ENCODE measurements at places on chromosomes 5 and 9. TPM values are rescaled to one million over a fixed set of nuclear protein-coding genes. Genes with fewer than 3 reads are reported as not detected.

DNA sequence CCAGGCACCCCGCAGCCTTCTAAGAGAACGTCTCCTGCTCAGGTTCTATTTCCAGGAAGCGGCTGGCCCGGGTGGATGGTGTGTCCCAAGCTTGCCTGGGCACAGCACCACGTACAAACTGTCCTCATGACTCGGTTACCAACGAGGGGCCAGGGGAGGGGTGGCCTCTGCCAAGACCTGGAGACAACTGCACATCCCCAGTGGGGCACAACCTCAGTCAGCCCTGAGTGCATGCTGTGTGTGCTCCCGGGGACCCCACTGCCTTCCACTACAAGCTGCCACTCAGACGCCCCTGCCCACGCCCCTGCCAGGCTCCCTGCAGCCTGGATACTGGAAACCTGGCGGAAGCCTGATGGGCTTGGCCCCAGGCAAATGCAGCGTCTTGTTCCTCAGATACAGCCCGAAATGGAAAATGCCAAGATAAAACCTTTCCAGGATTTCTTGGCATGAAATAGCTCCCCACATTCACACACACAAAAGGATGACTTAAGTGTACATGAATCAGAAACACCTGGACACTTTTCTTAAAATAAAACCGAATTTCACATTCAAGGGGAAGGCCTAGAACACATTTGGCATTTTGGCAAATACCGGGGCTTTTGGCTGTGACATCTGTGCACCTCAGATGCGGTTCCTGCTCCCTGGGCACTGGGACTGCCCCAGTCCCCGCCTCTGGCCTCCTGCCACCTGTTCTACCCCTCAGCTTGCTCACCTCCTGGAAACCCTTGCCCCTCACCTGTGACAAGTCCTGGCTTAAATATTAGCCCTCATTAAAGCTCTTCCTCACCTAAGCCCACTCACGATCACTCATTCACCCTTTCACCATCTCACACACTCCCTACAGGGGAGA lies 62.5 kb downstream of the COL23A1 start:
- H3K36me3 ChIP-seq: no peaks in the 10 kb centered on the region
- no peak for DNase-seq
- no peak overlapping the region for H3K27ac ChIP-seq

The LCN1 gene
- not detected for total RNA-seq

GRCh38 chr9:26112724-26113123 lies 434.5 kb upstream of the TUSC1 start:
- H3K36me3 ChIP-seq: no peaks in the 10 kb centered on the region
- no peak overlapping the region for H3K27ac ChIP-seq
- H3K4me3 ChIP-seq: no peak overlapping the region
- H3K27me3 ChIP-seq: no peaks in the 10 kb centered on the region

DNA sequence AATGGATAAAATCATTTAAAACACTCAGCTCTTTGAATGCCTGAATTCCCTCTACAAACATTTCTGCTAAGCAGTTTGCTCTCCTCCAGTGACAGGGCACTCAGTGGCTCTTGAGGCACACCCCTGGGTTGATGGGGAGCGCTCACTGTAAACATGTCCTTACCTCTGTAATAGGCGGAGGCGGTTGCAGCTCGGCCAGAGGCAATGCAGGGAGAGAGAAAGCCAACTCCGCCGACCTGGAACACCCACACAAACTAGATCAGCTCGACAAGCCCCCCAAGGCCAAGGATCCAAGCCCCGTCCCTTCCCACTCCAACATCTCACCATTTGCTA lies 329 bp downstream of the CDC23 start:
- peak overlapping the region; percentile 83 for H3K27ac ChIP-seq
- H3K4me3 ChIP-seq: peak overlapping the region; percentile 97
- H3K27me3 ChIP-seq: no peaks in the 10 kb centered on the region
- peaks cover 12% of the 10 kb centered on the region for H3K4me1 ChIP-seq
- no peak for DNase-seq
- peaks cover 9% of the 10 kb centered on the region for H3K36me3 ChIP-seq

The C9orf50 gene
- not detected for total RNA-seq

The SLIT3 gene
- not detected for total RNA-seq

DNA sequence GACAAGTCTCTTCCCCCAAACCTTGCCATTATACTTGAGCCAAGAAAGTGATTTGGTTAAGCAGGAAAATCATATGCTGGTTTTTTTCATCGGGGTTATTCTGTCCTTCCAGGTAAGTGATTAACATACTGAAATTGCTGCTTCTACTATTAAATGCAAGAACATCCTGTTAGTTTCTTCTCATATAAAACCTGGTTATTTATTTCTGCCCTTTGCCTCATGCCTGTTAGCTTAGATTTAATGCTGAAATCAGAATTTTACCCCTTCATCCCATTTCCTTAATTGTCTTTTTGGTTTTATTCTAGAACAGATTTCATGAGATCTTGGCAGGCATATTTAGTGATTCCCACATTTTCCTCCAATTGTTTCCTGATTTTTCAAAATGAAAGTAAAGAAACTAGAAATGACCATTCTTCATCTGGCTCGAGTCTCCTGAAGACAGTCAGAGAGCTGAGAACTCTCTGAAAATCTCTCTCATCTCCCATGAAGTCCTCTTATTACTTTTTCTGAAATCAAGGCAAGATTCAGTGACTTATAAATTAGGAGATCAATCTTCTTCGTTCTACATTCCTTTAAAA lies 132.9 kb downstream of the NFIB start:
- no peaks in the 10 kb centered on the region for H3K36me3 ChIP-seq
- no peak overlapping the region for H3K4me3 ChIP-seq
- no peak for DNase-seq
- H3K27ac ChIP-seq: no peak overlapping the region

DNA sequence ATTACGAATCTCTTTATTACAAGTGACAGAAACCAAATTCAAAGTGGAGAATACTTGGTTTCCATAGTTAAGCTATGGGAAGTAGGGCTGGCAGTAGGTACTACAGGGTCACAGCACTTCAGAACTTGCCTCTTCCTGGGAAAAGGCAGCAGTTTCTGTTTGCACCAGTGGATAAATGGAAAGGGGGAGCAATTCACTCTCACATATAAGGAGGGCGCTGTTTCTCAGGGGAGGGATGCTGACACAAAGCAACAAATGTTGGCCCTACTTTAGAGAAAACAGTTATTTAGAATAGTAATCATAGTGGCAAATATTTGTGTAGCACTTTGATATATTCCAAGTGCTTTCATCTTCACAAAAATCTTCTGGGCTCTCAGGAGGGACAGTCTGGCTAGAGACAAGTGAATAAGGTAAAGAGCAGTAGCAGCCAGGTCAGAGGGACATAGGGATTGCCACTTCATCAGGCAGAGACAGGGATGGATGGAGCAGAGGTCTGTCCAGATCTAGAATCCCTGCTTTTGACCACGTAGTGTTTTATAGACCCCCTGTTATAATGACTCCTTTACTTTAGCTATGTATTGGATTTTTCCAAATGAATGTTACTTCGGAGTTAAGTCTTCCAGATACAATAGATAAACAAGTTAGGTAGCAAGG lies 554.8 kb upstream of the SGCD start:
- H3K4me1 ChIP-seq: no peaks in the 10 kb centered on the region
- H3K36me3 ChIP-seq: no peaks in the 10 kb centered on the region
- no peak overlapping the region for H3K4me3 ChIP-seq
- no peaks in the 10 kb centered on the region for H3K27me3 ChIP-seq
- no peak for DNase-seq

- no peaks in the 10 kb centered on the region for H3K36me3 ChIP-seq
- H3K27me3 ChIP-seq: no peaks in the 10 kb centered on the region
- no peak overlapping the region for H3K4me3 ChIP-seq
- DNase-seq: no peak
- H3K27ac ChIP-seq: no peak overlapping the region
- no peaks in the 10 kb centered on the region for H3K4me1 ChIP-seq
These were observed 45.3 kb upstream of the NSMF start for GRCh38 chr9:137504432-137504777.

DNA sequence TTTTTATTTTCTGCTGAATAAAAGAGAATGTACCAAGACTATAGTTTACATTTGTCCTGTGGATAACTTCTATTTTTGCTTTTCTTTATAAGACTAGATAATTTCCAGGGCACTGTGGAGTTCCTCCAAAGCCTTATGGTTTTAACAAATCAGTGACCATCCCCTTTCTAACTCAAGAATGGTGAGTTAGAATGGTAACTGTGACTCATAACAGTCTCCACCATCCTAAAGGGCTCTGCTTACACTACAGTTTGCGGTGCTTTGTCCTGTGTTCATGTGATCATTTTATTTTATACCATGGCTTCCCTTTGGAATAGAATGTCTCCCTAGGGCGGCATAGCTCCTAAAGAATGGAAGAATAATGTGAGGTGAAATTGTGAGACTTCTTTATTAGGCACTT lies 30.2 kb downstream of the WDR36 start:
- no peaks in the 10 kb centered on the region for H3K4me1 ChIP-seq
- peaks cover 79% of the 10 kb centered on the region for H3K36me3 ChIP-seq
- H3K27ac ChIP-seq: no peak overlapping the region
- H3K27me3 ChIP-seq: no peaks in the 10 kb centered on the region
- DNase-seq: no peak

DNA sequence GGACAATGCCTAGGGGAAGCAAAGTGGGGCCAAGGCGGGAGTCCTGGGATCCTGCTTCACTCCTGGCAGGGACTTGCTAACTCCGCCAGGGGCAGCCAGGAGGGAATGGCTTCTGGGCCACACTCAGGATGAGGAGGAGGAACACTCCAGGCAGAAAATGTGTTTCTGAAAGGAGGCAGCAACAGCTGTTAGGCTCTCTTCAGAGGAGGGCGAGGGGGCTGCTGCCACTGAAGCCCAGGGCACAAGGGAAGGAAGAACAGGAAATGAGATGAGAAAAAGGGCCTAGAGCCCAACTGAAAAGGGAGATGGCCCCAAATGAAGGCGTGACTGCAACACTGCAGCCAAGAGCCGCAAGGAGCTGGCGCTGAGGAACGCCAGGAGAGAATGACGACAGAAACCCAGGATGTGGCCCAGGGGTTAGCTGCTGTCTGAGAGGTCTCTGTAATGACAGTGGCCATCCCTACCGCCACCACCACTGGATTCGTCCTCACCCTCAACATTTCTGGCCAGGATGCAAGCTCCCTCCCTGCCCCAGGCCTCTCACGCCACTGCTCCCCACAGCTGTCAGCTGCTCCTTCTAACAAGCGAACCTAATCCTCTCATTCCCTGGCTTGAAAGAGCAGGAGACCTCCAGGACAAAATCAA lies 15.8 kb downstream of the PSMB7 start:
- no peaks in the 10 kb centered on the region for H3K27me3 ChIP-seq
- H3K36me3 ChIP-seq: peaks cover 41% of the 10 kb centered on the region
- H3K4me1 ChIP-seq: peaks cover 8% of the 10 kb centered on the region
- H3K4me3 ChIP-seq: no peak overlapping the region
- DNase-seq: no peak

GRCh38 chr5:78726571-78726970 lies 78.0 kb upstream of the LHFPL2 start:
- no peaks in the 10 kb centered on the region for H3K4me1 ChIP-seq
- no peak for DNase-seq
- no peak overlapping the region for H3K27ac ChIP-seq
- no peaks in the 10 kb centered on the region for H3K27me3 ChIP-seq

The SLC6A18 gene
- not detected for total RNA-seq

- no peaks in the 10 kb centered on the region for H3K36me3 ChIP-seq
- no peaks in the 10 kb centered on the region for H3K4me1 ChIP-seq
- no peak overlapping the region for H3K27ac ChIP-seq
These were observed 236.5 kb downstream of the ICE1 start for GRCh38 chr5:5658889-5659465.

- H3K4me1 ChIP-seq: peaks cover 7% of the 10 kb centered on the region
- DNase-seq: no peak
- H3K27me3 ChIP-seq: no peaks in the 10 kb centered on the region
- H3K27ac ChIP-seq: no peak overlapping the region
- no peak overlapping the region for H3K4me3 ChIP-seq
These were observed 58.3 kb upstream of the NOTCH1 start for GRCh38 chr9:136603901-136604814.

GRCh38 chr9:131204285-131204684 lies 72.0 kb downstream of the FAM78A start:
- no peaks in the 10 kb centered on the region for H3K4me1 ChIP-seq
- no peak overlapping the region for H3K27ac ChIP-seq
- no peaks in the 10 kb centered on the region for H3K27me3 ChIP-seq
- DNase-seq: no peak
- no peak overlapping the region for H3K4me3 ChIP-seq

- H3K4me1 ChIP-seq: no peaks in the 10 kb centered on the region
- H3K27me3 ChIP-seq: peaks cover 3% of the 10 kb centered on the region
- no peak for DNase-seq
These were observed 578.7 kb upstream of the ZNF462 start for GRCh38 chr9:106284296-106284695.

The SOX30 gene
- total RNA-seq: not detected

GRCh38 chr5:89253666-89254352 lies 370.8 kb upstream of the MEF2C start:
- H3K27me3 ChIP-seq: no peaks in the 10 kb centered on the region
- peaks cover 11% of the 10 kb centered on the region for H3K4me1 ChIP-seq
- H3K4me3 ChIP-seq: no peak overlapping the region
- peak overlapping the region; percentile 39 for H3K27ac ChIP-seq

- H3K27me3 ChIP-seq: peaks cover 6% of the 10 kb centered on the region
- no peak overlapping the region for H3K4me3 ChIP-seq
- DNase-seq: no peak
- H3K27ac ChIP-seq: no peak overlapping the region
- H3K36me3 ChIP-seq: no peaks in the 10 kb centered on the region
These were observed 39.4 kb downstream of the UBE2QL1 start for GRCh38 chr5:6488021-6488420.

The PHF24 gene
- 0.11 TPM for total RNA-seq

GRCh38 chr5:96659170-96659569 lies 3.0 kb upstream of the CAST start:
- no peak overlapping the region for H3K4me3 ChIP-seq
- no peak overlapping the region for H3K27ac ChIP-seq
- H3K27me3 ChIP-seq: no peaks in the 10 kb centered on the region
- no peaks in the 10 kb centered on the region for H3K36me3 ChIP-seq
- DNase-seq: no peak

DNA sequence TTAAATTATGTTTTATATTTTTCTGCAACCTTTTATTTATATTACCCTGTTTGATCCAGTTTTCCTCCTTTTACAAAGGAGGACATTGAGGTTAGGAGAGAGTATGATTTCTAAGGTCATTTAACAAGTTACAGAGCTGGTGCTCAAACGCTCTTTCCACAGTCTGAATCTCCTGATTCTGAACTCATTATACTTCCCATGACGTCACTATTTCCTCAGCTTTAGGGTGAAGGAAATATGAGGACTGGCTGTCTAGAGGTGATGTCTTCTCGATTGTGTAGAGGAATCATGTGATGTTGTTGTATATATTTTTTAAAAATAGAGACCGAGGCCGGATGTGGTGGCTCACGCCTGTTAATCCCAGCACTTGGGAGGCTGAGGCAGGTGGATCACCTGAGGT lies 140.0 kb downstream of the ARHGAP26 start:
- H3K27me3 ChIP-seq: no peaks in the 10 kb centered on the region
- DNase-seq: no peak

The TMEM232 gene
- 1.6 TPM for total RNA-seq

The WWC1 gene
- total RNA-seq: 8.8 TPM

DNA sequence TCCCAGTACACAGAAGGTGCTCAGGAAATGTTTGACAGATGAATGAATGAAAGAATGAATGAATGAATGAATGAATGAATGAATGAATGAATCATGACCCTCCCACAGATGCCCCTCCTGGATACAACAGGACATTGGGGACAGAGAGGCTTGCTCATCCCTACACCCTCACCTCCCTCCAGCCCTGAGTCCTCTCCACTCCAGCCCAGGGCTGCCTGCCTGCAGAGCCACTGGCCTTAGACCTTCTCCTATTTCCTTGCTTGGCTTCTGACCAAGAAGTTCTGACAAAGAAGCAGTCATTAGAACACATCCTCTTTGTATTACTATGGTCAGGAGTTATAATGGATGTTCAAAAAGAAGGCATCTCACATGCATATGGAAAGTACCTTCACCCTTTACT lies 240.7 kb upstream of the DAPK1 start:
- DNase-seq: no peak
- no peaks in the 10 kb centered on the region for H3K27me3 ChIP-seq
- no peak overlapping the region for H3K27ac ChIP-seq
- no peaks in the 10 kb centered on the region for H3K36me3 ChIP-seq

The SYNPO gene
- 10.0 TPM for total RNA-seq

All from A673 (cell line).